ENCODE measurements at places on chromosomes 7 and 10.

DNA sequence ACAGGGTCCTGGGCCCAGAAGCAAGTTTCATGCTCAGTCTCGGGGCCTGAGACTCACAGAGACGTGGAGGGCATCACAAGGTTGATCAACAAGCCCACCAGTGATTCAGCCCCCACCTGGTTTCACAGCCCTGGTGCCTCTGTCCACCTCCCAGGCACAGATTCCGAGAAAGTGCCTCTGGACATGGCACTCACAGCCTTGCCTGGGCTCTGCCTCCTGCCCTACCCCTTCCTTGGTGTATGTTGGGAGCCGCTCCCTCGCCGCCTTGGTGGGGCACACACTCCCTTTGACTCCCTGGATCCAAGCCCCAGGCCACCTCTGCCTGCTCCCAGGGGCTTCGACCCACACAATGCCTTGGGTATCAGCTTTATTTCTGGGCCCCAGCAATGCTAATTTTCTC lies 200.8 kb upstream of the PPP2R2D start:
- DNase-seq, result no peak

GRCh38 chr10:26689399-26689798 lies 8.1 kb upstream of the PDSS1 start:
- DNase-seq, result no peak

GRCh38 chr10:44477046-44477425 lies 92.1 kb upstream of the CXCL12 start:
- DNase-seq, result no peak

- no peak for DNase-seq
Measured at GRCh38 chr7:129769866-129770808, 158.6 kb downstream of the NRF1 start.

DNA sequence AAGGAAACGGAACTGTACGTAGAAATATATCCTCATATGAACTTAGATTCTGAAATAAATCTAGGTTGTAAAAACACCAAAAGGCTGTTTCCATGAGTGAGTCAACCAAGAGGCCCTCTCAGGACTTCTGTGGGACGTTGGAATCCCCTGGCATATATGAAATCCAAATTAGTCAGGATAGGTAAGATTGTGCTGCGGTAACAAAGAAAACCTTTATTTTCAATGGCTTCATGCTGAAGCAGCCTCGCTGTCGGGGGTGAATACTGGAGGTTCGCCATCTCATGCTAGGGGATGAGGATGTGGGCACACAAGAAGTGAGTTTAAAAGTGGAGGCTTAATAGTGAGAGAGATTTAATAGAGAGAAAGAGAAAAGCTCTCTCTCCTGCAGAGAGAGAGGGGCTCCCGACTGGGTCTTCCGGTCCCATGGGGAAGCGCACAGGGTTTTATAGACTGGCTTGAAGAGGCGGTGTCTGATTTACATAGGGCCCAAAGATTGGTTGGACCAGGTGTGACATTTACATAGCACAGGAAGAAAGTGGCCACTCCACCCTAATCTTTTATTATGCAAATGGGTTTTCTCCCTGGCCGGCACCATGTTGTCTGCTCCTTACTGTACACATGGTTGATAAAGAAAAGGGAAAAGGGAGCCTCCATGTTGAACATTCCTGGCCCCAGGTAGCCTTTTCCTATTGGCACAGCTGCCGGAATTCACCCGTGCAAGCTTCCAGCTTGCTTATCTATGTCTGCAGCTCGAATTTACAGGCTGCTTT lies 52.3 kb upstream of the SEPHS1 start:
- no peak for DNase-seq

- no peak for DNase-seq
Measured at GRCh38 chr7:26147030-26147429, 5.0 kb upstream of the NFE2L3 start.

DNA sequence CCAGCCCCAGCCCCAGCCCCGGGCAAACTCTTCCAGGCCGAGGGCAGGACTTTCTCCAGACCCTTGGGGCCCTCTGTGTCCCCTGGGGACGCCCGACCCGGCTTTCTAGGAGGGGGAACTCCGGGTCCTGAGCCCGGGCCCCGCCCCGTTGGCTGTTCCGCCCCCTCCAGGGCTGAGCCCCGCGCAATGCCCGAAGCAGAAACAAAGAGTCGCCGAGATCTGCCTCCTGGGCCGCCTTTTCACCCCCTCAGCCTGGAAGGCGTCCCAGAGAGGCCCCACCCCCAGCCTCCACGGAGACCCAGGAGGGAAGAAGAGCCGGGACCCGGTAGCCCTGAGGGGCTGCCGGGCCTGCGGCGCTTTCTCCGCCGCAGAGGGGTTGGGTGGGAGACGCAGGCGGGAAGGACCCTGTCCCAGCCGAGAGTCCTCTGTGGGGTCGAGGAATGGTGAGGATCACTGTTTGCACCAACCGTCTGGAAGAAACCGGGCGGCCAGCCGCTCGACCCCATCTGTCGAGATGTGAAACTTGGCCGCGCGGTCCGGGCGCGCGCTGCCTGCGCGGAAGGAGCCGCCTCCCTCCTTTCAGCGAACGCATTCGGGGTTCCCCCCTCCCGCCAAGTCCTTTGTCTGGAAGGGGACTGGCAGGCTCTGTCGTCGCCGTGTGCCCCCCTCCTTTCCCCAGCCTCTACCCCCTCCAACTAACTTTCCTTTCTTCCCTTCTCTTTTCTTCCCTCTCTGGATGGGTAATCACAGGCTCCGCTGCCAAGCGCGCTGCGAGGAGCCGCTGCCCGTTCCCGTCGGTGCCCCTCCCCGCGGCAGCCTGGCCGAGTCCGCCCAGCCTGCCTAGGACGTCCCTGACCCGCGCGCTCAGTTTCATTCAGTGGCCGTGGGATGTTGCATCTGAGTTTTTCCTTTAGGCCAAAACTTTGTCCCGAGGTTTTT lies 10.2 kb downstream of the EN2 start:
- DNase-seq, result no peak

DNA sequence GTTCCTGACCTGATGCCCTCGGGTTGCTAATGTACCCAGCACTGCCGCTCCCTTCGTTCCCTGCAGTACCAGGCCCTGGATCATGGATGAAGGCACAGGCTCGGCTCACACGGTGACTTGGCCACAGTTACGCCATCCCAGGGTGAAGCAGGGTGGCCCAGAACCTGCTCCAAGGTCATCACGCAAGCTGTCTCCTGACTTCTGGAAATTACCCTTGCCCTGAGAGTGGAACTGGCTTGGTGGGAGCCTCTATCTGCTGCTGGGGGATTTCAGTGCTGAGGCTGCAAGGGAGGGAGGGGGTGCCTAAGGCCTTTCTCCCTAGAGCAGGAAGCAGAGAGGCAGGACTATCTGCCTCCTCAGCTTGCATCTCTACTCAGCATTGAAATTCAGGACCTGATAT lies 36.6 kb downstream of the FIGNL1 start:
- DNase-seq, result no peak

DNA sequence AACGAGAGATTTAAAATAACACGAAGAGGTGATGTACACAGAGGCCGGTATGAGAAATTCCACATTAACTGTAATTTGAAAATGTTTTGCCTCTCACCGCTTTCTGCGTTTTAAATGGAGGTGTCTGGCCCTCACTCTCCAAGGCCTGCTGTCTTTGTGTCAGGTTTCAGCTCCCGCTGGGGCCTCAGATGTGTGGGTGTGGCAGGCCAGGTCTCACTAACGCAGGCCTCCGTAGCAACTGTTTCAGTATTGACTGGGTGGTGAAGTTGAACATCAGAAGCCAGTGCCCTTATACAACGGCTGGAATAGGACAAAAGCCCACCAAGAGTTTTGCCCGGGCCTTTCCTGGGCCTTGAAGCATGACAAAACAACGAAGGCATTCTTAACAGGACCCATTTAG lies 303.1 kb downstream of the ADARB2 start:
- no peak for DNase-seq

- DNase-seq, result no peak
Measured at GRCh38 chr10:75466886-75467285, 35.5 kb downstream of the LRMDA start.

GRCh38 chr10:122460891-122461293 lies 461 bp upstream of the HTRA1 start:
- DNase-seq, result no peak

- no peak for DNase-seq
Measured at GRCh38 chr10:77299320-77299719, 338.3 kb downstream of the KCNMA1 start.

GRCh38 chr7:129298268-129298893 lies 73.6 kb downstream of the AHCYL2 start:
- peak; percentile 4 for DNase-seq

- DNase-seq, result no peak
Measured at GRCh38 chr7:6375348-6376101, 72.2 kb downstream of the DAGLB start.

- DNase-seq, result no peak
Measured at GRCh38 chr10:81036257-81036656, 498.6 kb downstream of the SH2D4B start.

- DNase-seq, result no peak
Measured at GRCh38 chr7:155869784-155870076, 57.5 kb upstream of the SHH start.

DNA sequence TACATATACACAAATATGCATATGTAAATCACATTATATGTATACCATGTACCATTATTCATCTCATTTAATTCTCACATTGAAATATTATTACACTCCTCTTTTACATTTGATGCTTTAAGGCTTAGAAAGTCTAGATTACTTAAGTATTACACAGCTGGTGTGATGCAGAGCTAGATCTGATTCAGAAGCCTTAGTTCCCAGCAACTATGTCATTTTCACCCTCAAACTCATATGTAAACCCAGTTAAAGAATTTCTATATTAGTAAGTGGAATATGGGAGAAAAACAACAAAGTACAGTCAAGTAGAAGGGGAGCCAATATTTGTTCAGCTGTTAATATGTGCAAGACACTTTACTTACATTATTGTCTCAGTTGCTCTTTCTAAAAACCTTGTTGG lies 74.3 kb upstream of the CSTF2T start:
- DNase-seq, result no peak

DNA sequence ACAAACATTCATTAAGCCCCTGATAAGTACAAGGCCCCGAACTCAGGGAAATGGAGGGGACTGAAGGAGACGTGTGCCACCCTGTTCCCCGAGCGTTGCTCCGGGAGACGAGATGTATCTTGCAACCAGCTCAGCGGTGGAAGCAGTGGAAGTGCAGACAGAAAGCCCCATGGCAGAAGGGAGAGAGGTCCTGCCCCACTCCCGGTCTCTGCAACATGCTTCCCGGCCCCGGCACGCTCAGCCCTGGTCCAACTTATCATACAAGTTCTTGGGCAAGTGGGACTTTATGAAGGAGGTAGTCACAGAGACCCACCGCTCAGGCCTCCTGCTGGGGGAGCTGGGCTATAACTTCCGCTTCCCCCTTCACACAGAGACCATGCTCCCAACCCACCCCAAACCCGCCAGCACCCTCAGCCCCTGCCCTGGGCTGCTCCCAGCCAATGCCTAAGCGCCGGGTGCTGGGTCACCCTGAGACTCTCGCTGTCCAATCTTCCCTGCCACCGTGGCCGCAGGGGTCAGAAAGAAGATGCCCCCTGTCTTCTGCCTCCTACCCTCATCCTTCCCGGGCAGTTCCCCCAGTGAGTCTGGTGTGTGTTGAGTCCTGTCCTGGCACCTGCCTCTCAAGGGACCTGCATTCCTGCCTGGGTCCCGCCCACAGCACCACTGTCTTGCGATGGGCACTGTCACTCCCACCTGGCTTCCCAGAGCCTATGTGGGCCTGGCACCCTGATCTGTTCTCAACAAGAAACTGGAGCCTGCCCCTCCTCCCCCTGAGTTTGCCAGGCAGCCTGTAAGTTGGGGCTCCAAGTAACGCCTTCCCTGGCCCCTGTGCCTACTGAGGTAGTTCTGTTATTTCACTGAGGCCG lies 157.7 kb downstream of the PRKAG2 start:
- no peak for DNase-seq

GRCh38 chr7:33578166-33578565 lies 327.2 kb upstream of the BMPER start:
- no peak for DNase-seq

DNA sequence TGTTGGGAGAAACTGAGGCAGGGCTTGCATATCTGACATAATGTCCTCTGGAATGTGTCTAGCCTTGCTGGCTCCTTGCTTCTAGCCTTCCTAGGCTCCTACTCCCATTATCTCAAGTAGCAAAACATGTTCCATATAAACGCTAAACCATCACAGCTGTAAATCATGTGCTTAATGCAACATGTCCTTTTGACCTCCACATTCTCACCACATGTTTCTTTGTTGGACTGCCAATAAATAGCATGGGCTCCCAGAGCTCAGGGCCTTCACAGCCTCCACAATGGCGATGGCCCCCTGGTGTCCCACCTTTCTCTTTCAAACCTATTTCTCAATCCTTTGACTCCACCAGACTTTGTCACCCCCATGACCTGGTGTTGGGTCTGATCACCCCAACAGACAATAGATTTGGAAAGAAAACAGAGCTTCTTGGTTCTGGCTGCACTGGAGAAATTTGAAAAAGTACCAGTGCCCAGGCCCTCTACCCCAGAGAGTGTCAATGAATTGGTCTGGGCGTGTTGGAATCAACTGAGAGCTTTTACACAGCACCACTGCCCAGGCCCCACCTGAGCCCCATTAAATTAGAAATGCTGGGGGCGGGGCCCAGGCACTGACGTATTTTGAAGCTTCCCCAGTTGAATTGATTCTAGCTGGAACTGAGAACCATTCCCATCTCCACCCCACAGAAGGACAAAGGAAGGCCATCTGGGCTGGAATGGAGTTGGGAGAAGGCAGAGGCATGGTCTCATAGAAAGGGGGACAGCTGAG lies 41.3 kb upstream of the GGCT start:
- no peak for DNase-seq

GRCh38 chr7:157291404-157292080 lies 45.3 kb upstream of the DNAJB6 start:
- no peak for DNase-seq

- DNase-seq, result no peak
Measured at GRCh38 chr7:87341441-87341840, 4.0 kb upstream of the CROT start.

GRCh38 chr10:23478570-23478969 lies 39.7 kb downstream of the OTUD1 start:
- DNase-seq, result no peak

GRCh38 chr7:101315336-101315735 lies 6.3 kb downstream of the IFT22 start:
- no peak for DNase-seq

DNA sequence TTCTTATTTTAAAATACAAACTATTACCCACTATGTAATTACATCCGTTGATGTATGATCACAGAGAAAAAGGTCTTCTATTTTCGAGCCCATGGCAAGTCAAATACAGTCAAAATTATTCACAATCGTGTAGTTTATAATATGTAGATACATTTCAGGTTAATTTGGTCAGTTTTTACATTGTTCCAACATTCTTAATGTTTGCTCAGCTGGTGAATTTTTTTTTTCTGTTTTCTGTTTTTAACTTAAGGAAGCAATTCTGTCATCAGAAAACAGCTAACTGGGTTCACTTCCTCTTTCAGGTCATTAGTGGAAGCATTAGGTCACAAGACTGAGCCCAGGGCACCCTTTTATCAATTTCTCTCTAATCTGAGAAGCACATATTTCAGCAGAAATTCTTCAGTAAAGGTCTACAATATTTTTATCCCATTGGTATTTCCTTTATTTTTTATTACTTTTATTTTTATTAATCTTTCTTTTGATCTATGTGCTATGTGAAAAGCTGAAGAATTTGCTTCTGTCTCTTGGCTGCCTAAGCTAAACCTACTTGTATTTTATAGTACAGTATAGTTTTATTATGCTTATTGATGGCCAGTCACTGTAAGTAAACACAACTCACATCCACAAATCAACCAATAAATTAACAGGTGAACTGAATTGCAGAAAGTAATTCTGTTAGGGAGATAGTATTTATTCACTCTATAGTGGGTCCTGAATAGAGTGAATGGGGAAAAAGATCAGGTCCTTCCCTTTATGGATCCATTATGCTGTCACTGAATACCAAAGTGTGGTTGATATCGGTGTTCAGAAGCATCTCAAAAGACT lies 84.6 kb downstream of the ICA1 start:
- no peak for DNase-seq

- no peak for DNase-seq
Measured at GRCh38 chr10:128022261-128023196, 103.7 kb downstream of the MKI67 start.

Data from AG09319 (cell line).